HepG2 (cell line): ENCODE measurements at places on chromosomes 7 and 10.

DNA sequence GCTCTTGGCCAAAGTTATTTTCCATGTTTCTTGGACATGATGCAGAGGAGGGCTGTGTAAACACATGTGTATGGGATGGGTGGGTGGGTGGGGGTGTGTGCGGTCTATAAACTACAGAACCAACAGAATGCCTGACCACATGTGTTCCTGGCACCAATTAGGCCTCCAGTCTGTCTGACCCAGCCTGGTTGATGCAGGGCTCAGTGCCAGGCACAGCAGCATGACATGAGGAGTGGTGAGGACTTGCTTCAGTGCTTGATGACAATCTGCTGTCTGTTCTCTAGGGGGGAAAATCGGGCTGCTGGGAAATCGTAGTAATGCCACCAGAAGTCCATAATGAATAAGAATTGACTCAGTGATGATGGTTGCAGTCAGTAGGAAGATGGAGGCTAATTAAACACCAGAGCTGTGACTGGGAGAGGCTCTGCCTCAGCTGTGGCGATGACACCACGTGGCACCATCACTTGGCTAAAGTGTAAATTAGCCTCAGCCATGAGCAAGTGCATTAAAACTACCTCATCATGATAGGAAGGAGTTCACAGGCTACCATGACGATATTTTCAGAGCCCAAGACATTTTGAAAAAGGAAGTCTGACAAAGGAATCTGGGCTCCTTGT is 260.1 kb upstream of the PODXL start:
- no peak for DNase-seq

- no peak for DNase-seq
Measured at GRCh38 chr7:72490301-72490700, 78.2 kb upstream of the CALN1 start.

GRCh38 chr10:184911-185310 is 49.7 kb downstream of the ZMYND11 start:
- DNase-seq: no peak

DNA sequence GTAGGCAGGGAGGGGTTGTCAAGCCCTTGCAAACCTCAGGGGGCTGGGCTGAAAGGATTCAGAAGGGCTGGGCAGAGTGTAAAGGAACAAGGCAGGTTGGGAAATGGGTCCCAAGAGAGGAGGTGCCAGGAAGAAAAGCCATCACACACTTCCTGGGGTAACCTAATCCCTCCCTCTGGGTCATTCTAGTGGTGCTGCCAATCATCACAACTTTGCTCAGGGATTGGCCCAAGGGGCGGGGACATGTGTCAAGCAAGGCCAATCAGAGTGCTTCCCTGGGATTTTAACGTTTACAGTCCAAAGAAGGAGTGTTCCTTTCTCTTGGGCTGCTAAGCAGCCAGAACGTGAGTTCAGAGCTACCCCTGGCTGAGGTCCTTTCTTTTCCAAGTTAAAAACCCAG is 57.1 kb upstream of the NPTX2 start:
- DNase-seq: no peak

GRCh38 chr10:99782447-99783286 is at the start of gene ABCC2:
ABCC2 (plus strand) TSS chr10:99782640; CDS start chr10:99782845, 205 bp downstream.
- DNase-seq: peak; percentile 99

DNA sequence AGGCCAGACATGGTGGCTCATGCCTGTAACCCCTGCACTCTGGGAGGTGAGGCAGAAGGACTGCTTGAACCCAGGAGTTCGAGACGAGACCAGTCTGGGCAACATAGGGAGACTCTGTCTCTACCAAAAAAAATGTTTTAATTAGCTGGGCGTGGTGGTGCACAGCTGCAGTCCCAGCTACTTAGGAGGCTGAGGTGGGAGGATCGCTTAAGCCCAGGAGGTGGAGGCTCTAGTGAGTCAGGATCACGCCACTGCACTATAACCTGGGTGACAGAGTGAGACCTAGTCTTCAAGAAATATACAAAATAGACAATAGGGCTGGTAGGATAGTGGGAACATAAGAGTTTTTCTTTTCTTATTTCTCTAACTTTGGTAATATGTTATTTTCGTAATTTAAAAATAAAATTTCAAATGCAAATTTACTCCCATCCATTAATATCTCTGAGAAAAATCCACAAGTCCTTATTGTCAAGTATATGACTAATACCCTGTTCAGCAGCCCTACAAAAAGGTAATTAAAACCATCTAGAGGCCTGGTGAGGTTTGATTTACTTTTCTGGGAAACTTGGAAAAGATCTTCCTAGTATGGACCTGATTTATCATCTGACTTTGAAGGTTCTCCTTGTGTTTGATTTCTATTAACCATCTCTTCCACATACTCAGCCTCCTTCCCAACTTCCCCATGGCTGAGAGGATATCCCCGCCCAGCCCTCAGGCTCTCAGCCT is 50.0 kb downstream of the CREB3L2 start:
- DNase-seq: no peak

GRCh38 chr10:79226391-79227245 is 120.7 kb upstream of the PPIF start:
- no peak for DNase-seq

- no peak for DNase-seq
Measured at GRCh38 chr7:131795400-131795799, 239.0 kb upstream of the PODXL start.

DNA sequence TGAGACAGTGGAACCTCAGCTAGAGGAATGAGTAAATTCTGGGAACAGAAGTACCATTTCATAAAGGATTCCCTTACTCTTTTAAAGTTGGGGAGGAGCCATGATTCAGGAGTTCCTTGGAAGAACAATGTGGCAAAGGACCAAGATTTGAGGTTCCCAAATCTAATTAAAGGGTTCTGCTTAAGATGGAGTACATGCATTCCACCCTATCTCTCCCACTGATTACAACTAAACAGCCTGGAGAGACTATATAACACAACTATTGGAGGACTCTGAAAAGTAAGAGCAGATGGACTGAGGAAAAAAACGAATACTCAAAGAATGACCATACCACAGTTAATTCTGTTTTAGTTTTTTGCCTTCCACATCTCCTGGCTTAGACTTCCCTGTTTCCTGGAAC is 212.9 kb upstream of the IMMP2L start:
- no peak for DNase-seq

- no peak for DNase-seq
Measured at GRCh38 chr10:10133281-10133680, 884.4 kb upstream of the CELF2 start.

- DNase-seq: no peak
Measured at GRCh38 chr10:5618829-5619228, 47.6 kb downstream of the ASB13 start.

DNA sequence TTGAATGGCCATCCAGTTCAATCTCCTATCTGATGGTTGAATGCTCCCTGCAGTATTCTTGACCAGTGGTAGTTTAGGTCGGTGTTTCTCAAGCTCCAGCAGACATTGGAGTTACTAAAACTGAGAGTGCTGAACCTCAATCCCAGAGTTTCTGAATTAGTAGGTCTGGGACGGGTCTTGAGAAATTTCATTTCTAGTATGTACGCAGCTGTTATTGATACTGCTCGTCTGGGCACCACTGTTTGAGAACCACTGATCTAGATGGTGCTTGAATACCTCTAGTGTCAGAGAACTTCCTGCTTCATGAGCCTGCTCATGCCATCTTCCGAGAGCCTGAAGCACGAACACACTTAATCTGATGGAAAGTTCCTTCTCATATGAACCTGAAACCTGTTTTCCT is 99.4 kb upstream of the CREB5 start:
- DNase-seq: no peak

DNA sequence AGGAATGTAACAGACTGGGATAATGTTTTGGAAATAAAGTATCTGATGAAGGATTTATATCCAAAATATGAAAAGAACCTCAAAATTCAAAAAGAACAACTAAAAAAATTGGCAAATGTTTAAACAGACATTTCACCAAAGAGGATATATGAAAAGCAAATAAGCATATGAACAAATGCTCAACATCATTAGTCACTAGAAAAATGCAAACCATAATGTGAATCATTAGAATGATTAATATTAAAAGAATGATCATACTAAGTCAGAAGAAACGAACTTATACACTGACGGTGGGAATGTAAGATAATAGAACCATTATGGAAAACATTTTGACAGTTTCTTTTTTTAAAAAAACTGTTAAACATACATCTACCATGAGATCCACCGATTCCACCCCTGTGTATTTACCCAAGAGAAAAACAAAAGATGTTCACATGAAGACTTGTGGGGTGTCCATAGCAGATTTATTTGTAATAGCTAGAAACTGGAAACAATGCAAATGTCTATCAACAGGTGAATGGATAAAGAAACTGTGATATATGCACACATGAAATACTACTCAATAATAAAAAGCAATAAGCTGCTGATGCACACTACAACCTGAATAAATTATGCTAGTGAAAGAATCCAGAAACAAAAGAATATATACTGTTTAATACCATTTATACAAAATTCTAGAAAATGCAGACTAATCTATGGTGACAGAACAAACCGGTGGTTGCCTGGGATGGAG is 35.7 kb downstream of the PRKG1 start:
- no peak for DNase-seq

GRCh38 chr7:122013065-122013464 is 131.0 kb downstream of the AASS start:
- no peak for DNase-seq

GRCh38 chr7:151342102-151342646 is 562 bp downstream of the NUB1 start:
- DNase-seq: no peak

DNA sequence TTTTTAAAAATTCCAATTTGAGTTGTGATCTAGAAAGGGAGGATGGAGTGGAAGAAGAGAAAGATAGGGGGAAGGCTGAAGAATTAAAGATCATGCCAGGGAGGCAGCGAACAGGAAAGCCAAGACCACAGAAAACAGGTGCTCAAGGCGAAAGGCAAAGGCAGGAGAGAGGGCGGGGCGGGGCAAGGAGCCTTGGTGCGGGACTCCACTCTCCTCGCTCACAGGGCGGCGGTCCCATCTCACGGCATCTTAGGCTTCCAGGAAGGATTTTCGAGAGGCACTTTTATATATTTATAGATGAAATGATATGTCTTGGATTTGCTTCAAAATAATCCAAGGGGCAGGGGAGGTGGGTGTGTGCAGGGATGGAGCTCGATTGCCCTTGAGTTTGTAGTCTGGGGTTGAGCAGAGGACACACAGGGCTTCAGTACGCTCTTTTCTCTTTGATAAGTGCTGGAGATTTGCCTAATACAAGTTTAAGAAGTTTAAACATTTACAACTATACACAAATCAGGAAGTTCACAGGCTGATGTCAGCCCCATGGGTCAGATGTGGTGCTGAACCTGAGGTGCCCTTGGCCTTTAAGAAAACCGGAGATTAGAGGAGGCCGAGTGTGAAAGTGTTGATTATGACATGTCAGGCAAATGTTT is 161.1 kb downstream of the PRKAG2 start:
- DNase-seq: no peak

GRCh38 chr10:21993360-21994001 is 10.0 kb downstream of the DNAJC1 start:
- no peak for DNase-seq

GRCh38 chr10:938941-939678 is 7.6 kb upstream of the LARP4B start:
- no peak for DNase-seq

- DNase-seq: no peak
Measured at GRCh38 chr7:139054101-139054500, 18.3 kb upstream of the ZC3HAV1L start.

DNA sequence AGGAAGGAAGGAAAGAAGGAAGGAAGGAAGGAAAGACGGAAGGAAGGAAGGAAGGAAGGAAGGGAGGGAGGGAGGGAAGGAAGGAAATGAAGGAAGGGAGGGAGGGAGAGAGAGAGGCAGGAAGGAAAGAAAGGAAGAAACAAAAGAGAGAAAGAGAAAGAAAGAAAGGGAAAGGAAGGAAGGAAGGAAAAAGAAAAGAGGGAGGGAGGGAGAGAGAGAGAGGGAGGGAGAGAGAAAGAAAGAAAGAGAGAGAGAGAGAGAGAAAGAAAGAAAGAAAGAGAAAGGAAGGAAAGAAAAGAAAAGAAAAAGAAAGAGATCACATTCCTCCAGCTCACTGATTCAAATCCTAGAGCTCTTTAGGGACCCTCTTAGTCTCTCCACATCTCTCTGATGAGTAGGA is 24.7 kb downstream of the ELN start:
- DNase-seq: no peak

DNA sequence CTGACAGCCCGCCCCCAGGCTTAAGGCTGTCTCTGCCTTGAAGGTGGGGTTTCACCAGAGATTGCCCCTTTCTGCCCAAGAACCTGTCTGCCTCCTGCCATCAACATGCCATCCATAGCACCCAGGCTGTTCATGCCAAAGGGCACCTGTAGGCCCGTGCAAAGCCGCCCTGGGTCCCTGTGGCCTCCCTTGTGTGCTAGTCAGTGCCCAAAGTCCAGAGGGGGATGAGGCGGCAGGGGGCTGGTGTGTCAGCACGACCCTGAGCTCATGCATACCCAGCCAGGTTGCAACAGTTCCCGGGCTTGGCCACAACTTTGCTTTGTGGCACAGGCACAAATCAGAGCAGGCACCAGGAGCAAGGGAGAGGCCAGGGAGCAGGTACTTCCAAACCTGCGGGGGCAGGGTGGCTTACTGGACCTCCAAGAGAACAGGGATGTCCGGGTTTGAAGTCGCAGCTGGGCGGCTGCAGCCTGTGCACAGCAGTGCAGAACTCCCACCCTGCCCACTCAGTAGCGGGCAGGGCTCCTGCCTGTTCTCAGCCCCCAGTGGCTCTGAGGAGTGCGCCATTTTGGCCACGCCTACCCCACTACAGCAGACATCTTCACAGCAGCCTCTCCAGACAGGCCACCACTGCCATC is 671.1 kb upstream of the GRM3 start:
- DNase-seq: no peak

DNA sequence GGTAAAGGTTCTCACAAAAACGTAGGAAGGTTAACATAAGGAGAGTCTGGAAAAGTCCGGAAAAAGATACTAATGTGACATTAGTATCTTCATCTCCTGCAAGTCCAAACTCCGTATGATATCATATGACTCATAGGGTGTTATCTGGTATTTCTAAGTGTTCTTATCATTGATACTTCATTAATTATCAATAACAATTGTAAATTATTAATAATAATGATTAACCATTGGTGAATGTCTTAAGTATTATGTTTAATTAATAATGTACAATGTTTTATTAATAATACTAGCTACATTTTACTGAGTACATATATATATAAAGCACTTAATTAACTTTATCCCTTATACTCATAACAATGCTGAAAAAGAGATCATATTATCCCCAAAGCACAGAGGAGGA is 402.4 kb downstream of the SEMA3D start:
- no peak for DNase-seq

DNA sequence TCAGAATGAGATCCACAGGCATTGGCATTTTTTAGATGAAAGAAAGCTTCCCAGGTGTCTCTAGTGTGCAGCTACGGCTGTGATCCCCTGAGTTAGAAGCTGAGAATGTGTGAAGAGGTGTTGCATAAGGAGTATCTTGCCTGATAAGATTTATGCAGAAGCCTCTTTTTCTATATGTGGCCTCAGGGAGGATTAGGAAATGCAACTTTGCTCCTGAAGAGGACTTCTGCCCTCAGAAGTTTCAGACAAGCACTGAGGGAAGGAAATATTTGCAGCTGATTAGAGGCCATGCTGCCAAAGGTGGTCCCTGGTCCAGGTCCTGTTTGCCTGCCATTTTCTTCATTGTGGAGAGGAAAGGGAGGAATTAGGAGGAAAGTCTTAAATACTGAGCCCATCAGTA is 551.8 kb downstream of the PHTF2 start:
- DNase-seq: no peak
